ENCODE measurements at places on chromosomes 16 and 17.

GRCh38 chr16:61946019-61946418 lies 90.2 kb downstream of the CDH8 start:
- DNase-seq: no peak

DNA sequence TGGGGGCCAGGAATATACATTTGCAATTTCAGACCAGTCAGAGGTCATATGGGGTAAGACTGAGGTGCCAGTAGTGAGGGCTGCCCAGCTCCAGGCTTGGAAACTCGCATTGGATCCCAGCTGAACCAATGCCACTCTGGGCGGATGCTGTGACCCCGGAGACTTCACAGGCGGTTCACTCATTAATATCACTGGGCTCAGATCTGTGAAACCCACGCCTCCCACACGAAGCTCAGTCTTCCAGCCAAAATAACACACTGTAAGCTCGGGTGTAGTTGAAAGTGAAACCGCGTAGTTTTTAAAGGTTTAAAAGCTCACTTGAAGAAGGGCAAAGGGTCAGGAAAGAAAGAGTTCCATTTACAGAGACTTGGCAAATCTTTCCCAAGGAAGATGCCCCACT lies 254.8 kb downstream of the FOXL1 start:
- DNase-seq: no peak

- no peak for DNase-seq
These were observed 21.3 kb upstream of the USP10 start for GRCh38 chr16:84678541-84678940.

- no peak for DNase-seq
These were observed 16.4 kb downstream of the GGA3 start for GRCh38 chr17:75245011-75245410.

GRCh38 chr17:78461799-78462053 lies 83.3 kb downstream of the PGS1 start:
- no peak for DNase-seq

GRCh38 chr16:9316615-9317014 lies 225.2 kb downstream of the HAPSTR1 start:
- DNase-seq: no peak

DNA sequence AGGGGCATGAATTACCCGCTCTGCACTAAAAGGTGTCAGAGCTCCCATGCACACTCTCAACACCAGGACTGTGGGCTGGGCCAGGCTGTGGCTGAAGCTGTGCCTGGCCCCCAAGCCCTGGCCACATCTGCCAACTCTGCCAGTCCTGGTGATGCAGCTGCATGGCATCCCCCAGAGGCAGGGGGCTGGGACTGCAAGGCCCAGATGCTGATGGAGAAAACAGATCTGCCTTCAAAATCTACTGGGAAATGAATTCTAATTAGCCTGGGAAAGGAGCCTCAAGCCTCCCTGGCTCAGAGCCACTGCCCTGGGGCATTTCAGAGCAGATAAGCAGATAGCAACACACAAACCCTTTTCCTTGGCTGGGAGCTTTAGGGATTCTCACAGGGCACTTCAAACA lies 3.4 kb downstream of the CHST6 start:
- peak; percentile 21 for DNase-seq

- peak; percentile 37 for DNase-seq
These were observed 943 bp upstream of the COTL1 start for GRCh38 chr16:84618581-84619460.

DNA sequence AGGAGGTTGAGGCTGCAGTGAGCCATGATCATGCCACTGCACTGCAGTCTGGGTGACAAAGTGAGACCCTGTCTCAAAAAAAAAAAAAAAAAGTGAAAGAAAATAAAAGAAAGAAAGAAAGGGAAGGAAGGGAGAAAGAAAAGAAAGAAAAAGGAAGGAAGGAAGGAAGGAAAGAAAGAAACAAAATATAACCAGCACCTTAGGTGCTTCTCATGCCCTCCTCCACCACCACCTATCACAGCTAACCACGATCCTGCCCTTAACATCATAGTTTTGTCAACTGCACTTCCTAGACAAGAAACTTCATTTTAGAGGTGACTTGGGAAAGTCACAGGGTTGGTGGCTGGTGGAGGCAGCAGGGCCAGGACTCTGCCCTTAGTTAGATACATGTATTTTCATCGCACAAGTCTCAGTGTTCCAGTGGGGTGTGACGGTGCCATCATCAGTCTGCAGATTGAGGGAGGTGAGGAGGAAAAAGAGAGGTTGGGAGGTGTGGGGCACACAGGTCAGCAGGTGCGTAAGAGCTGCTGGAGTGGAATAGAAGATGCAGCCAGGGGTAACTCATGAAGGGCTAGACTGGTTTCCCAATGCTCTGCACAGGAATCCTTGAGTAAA lies 10.0 kb downstream of the SUPT4H1 start:
- no peak for DNase-seq

DNA sequence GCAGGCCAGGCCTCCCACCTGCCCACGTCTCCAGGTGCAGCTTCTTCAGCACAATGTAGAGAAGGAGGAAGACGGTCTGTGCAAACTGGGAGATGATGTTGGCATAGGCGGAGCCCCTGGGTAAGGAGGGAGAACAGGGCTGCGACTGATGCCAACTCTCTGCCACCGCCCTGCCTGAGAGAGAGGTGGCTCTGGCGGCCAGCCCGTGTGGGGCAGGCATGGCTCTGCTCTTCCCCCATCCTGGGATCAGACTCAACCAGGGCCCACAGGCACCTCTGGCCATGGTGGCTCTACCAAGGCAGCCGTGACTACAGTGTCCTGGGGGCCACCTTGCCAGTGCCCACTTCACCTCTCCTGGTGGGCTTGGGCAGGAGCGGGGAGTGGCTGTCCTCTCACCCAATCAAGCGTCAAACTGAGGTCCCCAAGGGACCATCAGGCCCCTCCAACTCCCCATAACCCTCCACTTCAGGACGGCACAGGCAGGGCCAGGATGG lies 8.6 kb downstream of the SLC47A2 start:
- no peak for DNase-seq

GRCh38 chr16:17970816-17971331 lies 365.7 kb downstream of the NPIPA8 start:
- no peak for DNase-seq

- DNase-seq: no peak
These were observed 16.2 kb upstream of the RMI2 start for GRCh38 chr16:11329071-11329491.

DNA sequence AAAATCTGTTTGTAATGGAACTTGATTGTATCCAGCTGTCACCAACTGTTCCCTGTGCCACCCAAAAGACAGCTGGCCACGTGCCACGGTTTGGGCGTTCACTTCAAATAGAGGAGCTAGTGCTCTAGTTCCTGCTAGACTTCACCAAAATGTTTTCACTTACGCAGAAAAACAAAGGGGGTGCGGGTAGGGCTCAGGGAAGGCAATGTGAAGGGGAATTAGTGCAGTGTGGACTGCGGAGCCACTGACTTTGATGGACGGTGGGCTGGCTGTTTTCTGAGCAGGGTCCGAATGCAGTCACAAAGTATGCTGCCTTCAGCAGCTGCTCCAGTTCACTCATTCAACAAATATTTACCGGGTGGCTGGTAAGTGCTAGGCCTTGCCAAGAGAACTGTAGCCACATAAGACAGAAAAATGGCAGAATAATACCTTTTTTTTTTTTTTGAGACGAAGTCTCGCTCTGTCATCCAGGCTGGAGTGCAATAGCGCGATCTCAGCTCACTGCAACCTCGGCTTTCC lies 7.6 kb upstream of the CYTH1 start:
- no peak for DNase-seq

DNA sequence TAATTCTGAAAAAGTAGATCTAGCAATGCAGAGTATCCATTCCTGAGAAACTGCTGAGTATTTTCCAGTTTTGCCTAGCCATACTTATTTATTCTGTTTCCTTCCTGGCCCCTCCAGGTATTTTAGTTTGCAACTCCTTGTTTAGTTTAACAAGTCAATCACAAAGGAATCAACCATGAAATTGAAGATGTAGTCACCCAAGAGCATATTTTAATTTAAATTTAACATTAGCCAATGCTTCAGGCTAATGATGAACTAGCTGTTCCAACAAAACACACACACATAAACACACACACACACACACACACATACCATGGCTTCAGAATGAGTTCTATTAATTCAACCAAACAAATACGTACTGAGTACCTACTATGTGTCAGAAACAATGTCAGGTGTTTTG lies 332.8 kb upstream of the ERCC4 start:
- DNase-seq: no peak

GRCh38 chr17:41965694-41966462 lies 717 bp upstream of the CNP start:
- no peak for DNase-seq

GRCh38 chr17:37088459-37088858 lies 139.7 kb downstream of the AATF start:
- DNase-seq: no peak

GRCh38 chr16:31427441-31428278 lies 500 bp downstream of the COX6A2 start:
- DNase-seq: no peak

GRCh38 chr17:55926276-55926990 lies 175.6 kb downstream of the PCTP start:
- DNase-seq: no peak

DNA sequence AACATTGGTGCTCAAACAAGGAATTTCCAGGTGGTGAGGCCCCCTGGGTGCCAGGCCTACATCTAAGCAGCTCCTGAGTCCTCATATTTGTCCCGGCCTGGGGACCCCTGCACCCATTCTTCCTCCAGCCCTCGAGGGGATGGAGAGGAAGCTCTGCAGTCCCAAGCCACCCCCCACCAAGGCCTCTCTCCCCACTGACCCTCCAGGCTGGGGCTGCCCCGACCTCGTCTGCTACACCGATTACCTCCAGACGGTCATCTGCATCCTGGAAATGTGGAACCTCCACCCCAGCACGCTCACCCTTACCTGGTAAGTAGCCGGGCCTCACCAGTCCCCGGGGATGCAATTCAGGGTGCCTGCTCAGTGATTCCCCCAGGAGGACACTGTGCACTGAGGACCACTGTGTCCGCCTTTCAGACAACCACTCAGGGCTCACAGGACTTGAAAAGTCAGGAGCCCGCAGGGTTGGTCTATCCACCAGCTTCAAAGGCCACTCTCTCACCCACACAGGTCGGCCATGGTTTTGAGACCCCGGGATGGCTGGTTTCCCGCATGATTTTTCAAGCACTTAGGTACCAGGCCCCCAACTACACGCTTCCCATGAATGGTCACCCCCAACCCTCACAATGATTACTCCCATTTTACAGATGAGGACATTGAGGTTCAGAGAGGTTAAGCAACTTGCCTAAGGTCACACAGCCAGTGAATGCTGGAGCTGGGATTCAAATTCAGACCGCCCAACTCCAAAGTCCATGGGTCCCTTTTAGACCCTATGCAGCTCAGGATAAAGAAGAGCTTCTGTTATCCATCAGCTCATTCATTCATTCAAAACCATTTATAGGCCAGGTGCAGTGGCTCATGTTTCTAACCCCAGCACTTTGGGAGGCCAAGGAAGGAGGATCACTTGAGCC lies 32.4 kb downstream of the IL21R start:
- no peak for DNase-seq

GRCh38 chr16:70699696-70700095 lies 13.8 kb upstream of the MTSS2 start:
- DNase-seq: no peak

GRCh38 chr16:82033683-82034300 lies 1.3 kb upstream of the HSD17B2 start:
- no peak for DNase-seq

- peak; percentile 59 for DNase-seq
These were observed 579.2 kb upstream of the PSMD7 start for GRCh38 chr16:73717266-73717974.

DNA sequence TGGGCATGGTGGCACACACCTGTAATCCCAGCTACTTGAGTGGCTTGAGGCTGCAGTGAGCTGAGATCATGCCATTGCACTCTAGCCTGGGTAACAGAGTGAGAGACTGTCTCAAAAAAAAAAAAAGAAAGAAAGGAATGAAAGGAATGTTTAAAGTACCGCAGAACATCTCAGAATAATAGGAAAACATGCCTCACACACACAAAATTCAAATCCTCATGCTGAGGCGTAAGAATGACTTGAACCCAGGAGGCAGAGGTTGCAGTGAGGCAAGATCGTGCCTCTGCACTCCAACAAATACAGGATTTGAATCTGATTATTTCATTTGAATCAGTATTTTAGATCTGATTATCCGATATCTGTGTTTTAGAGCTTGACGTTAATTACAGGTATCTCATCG lies 21.3 kb upstream of the GAA start:
- no peak for DNase-seq

DNA sequence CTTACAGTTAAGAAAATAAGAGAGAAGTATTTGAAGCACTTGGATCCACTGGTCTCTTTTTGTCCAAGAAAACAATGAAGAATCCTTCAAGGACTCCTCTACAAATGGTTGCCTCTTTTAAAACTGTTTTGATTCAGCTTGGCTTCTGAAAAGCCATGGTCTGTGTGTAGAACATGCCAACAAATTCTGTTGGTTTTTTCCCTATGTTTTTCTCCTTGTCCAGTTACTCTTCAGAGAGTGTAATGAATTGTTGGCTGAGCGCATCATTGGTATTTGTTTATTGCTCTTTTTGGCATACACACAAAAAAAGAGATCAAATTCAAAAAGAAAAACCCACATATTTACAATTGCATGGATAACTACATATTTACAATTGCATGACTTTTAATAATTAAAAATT lies at the start of gene ABCA10:
Gene ABCA10, minus strand, starts transcription at position 249 of the 400 bp plus-strand sequence. CDS start 3,466 bp downstream, outside the sequence.
- DNase-seq: no peak

DNA sequence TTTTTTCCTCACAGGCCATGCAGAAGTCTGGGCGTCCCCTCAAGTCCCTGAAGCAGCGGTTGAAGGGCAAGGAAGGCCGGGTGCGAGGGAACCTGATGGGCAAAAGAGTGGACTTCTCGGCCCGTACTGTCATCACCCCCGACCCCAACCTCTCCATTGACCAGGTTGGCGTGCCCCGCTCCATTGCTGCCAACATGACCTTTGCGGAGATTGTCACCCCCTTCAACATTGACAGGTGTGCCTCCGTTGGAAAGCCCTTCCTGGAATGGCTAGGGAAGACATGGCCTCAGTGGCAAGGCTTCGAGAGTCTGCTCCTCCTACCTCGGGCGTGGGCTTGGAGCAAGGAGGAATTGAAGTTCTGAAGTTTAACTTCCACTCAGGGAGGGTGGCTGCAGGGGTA lies 13.5 kb downstream of the POLR2A start:
- DNase-seq: no peak

DNA sequence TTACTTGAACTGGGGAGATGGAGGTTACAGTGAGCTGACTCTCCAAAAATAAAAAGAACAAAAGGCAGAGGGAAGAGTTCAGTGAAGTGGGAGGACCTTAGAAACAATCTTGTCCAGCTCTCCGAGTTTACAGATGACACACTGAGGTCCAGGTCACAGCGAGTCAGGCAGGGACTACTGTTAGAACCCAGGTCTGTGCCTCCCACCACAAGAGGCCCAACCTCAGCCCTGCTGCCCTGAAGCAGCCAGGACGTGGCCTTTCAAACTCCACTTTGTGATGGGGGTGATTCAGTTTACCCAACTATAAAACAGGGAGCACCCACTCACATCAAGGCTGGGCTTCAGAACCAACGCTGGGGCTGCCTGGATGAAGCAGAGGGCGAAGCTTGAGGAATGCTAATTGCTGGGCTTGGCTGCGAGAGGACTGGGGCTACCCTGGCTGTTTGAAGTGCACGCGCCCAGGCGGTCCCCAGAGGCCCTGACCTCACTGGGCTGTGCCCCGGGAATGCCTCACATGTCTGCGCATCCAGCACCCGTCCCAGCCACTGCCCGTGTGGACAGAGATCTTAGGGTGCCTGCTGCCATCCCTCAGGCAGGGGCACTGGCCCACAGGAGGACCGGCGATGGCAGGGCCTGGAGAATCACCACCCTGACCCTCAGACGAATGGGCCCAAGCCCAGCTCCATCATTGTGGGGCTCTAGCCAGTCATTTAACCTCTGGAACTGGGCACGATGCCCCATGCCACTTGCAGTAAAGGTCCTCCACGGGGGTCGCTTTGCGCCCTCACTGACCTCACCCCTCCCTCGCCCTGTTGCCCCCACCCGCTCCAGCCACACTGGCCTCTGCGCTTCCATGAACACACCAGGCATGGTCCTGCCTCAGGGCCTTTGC lies 11.4 kb downstream of the SLC5A10 start:
- no peak for DNase-seq

Measured in HAP-1 (cell line).